ENCODE measurements at places on chromosomes 1 and 21. TPM values are rescaled to one million over a fixed set of nuclear protein-coding genes. Genes with fewer than 3 reads are reported as not detected.
A peak's percentile ranks its signal among the peaks of the same experiment; 100 is the strongest.

- no peak for DNase-seq
Measured at GRCh38 chr1:116775116-116775752, 21.0 kb downstream of the CD2 start.

- peak; percentile 49 for DNase-seq
Measured at GRCh38 chr1:29975036-29975694, 738.8 kb downstream of the PTPRU start.

DNA sequence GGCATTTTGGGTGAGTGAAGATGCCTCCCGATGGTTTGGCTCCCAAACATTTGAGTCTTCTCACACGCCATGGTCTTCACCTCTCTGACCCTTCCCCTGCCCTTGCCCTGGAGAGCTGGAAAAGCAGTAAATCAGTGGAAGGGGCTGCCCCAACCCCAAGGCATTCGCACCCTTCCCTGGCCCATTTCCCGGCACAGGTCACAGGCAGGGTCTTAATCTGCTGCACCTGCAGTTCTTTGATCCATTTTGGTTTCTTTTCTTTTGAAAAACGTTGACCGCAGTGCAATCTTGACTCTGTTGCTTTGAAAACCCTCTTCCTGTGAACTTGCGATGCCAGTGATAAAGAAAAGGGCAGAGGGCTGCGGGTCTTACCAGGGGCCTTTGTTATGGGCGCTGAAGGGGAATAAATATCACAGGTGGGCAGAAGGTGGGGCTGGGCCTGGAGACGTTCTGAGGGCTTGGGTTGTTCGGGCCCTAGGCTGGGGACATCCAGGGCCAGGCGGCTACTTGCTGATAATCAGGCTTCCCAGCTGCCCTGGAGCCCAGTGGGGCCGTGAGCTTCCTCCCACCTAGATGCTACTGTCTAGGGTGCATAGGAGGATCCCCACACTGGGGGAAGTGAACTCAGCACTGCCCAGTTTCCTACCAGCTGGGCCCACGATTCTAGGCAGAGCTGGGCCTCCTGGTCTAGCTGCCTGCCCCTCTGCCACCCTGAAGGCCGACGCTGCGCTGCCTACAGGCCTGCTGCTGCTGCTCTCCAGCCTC lies 38.6 kb upstream of the EPS8L3 start:
- DNase-seq, result no peak

DNA sequence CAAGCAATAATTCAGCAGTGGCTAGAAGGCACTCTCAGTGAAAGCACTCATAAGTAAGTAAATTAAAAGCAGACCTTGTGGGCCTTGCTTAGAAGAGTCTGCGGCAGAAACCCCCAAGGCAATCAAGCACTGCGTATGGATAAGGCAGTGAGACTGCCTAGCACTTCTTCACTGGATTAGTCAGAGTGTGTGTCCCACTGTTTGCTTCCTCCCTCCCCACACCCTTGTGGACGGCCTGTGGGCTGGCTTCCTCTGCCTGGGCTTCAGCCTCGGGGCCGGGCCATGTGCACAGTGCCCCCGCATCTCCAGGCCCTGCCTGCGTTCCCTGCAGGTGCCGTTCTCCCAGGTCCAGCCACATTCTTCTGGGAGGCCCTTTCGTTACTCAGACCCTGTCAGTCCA lies 23.8 kb downstream of the AGT start:
- DNase-seq, result no peak

GRCh38 chr1:246923482-246923881 lies 8.3 kb downstream of the AHCTF1 start:
- no peak for DNase-seq

DNA sequence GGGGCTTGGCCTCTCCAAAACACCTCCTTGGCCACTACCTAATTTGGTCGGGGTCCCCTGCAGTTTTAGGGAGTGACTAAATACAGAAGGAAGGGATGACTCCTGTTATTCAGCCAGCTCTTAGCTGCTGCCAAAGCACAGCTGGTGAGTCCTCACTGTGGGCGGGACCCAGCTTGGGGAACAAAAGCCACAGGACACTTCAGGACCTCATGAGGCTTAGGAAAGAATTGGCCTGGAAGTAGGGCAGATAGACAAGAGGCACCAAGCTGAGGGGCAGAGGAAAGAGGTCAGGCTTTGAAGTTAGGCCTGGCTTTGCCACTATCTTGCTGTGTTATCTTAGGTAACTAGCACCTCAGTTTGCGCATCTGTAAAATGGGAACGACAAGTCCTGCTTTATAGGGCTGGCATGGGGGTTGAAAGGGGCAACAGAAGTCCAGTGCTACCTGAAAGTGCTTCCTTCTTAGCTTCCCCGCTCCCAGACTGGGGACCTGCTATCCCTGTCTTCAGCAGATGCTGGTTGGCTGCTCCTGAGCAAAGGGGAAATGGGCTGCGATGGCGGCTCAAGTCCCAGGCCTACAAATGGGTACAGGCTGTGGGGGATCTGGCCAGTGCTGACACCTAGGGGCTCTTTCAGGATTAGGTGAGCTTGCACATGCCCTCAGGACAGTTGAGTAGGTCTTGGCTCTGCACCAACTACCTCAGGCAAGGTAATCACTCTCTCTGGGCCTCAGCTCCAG lies 15.7 kb downstream of the IFI6 start:
- peak; percentile 77 for DNase-seq

DNA sequence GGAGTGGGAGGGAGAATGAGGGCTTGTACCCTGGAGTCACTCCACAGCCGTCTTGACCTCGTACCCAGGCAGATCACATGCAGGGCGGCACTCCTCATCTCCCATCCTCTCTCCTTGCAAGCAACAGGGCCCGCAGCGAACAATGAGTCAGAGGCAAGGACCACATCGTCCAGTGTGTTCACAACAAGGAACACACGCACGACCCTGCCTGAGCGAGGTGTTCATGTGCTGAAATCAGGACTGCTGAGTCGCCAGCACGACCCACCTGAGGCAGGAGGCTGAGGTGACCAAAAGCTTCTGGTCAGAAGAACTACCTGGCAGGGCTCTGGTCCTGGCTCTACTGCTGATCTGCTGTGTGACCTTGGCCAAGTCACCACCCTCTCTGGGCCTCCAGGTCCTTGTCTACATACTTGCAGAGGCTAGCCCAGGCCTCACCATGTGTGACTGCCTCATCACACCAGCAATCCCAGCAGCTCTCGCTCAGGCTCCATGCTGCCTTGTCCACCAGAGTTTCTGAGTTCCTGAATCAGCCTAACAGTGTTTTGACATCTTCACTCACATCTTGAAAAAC lies 78.0 kb downstream of the SSBP3 start:
- peak; percentile 42 for DNase-seq

DNA sequence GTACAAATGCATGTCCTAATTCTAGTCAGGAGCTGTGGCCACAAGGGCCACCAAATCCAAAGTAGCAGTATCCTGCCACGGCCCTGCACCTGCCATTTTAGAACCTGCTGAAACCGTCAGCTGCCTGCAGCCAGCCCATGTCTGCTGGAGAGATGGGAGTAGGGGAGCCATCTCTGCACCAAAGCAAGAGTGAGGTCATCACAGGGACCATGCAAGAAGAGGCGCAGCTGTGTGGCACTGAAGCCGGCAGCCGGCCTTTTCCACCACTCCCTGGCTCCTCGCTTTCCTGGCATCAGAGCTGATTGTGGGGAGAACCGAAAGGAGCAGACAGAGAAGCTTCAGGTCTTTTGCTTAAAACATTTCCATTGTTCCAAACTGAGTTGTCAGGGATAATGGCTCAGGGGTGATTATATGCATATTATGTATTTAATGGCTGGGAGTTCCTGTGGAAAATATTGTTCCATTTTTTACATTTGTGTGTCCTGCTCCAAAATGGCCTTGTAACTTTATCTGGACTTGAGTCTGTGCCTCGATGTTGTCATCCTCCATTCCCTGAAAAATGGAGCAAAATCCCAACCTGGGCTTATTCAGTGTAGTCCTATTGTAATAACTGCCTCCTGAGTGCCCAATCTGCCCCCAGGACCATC lies 18.7 kb upstream of the NBL1 start:
- no peak for DNase-seq

The EDARADD gene
- total RNA-seq, result not detected

- DNase-seq, result peak; percentile 49
Measured at GRCh38 chr1:199172171-199173124, 533.6 kb downstream of the PTPRC start.

DNA sequence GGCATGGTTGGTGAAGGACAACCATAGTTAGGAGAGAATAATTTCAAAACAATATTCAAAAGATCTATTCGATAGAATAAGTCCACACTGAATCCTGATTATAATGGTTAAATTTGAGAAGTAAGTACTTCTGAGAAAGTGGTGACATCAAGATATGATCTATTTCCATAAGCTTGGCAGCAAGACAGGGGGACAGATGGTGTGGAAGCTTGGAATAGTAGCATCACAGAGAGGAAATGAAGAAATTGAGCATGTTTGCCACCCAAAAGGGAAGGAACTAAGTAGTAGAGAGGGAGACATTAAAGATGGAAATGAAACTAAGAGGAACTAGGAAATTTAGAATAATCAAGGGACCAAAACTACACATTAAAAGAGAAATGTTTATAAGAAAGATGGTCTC lies 94.5 kb downstream of the OLFM3 start:
- DNase-seq, result no peak

- DNase-seq, result no peak
Measured at GRCh38 chr1:198910816-198911215, 272.0 kb downstream of the PTPRC start.

GRCh38 chr1:183600136-183600535 lies 9.9 kb upstream of the NCF2 start:
- peak; percentile 92 for DNase-seq

- no peak for DNase-seq
Measured at GRCh38 chr1:180930687-180931086, 18.0 kb downstream of the KIAA1614 start.

All from IMR-90 (cell line).